ENCODE measurements at places on chromosomes 1 and 21. TPM values are rescaled to one million over a fixed set of nuclear protein-coding genes. Genes with fewer than 3 reads are reported as not detected.

The PEAR1 gene
- 6.9 TPM for total RNA-seq

The TMEM50B gene
- total RNA-seq: 25.6 TPM

The DAP3 gene
- 114 TPM for total RNA-seq

The CFHR1 gene
- 0.56 TPM for total RNA-seq

The PALMD gene
- total RNA-seq: 0.36 TPM

- H3K27ac ChIP-seq: no peak overlapping the region
- no peak overlapping the region for H3K4me3 ChIP-seq
- no peak for DNase-seq
- peaks cover 19% of the 10 kb centered on the region for H3K4me1 ChIP-seq
Measured at GRCh38 chr1:226636847-226637096, 88.2 kb downstream of the STUM start.

DNA sequence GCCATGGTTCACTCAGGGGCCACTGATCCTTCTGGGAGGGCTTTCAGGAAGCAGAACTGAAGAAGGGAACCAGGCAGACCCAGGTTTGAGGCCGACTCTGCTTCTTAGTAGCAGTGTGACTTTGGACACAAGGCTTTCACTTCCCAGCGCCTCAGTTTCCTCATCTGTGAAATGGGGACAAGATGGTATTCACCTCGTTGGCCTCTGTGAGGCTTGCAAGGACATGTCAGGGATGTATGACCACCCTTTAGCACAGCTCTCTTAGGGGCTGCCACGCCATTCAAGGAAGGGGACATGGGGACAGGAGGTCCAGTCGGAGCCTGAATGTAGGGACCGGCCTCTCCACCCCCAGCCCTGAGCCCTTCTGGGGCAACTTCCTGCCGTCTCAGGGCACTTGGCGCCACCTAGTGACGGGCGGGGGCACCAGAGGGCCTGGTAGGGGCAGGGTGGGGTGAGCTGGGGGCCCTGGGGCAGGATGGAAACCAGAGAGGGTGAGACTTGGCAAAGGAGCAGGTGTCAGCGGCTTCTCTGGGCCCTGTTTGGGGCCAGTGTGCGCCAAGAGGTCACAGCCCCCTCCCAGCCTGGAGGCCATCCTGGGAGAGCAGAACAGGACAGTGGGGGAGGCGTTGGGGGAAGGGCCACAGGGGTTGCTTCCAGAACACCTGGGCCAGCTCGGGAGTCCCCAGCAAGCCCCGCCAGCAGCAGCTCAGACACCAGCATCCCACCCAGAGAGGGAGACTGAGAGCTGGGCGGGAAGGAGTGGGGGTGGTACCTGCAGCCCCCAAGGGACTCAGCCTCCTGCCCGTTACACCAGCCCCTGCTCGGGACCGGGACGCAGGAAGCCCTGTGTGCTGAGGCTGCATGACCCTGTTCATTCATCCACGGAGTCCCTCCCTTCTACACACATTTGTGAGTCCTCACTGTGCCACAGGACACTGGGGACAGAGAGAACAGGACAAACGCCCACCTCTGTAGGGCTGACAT lies 102.5 kb upstream of the TARDBP start:
- H3K27me3 ChIP-seq: no peaks in the 10 kb centered on the region
- H3K27ac ChIP-seq: no peak overlapping the region
- peak; percentile 56 for DNase-seq
- no peak overlapping the region for H3K4me3 ChIP-seq

GRCh38 chr1:56788588-56788987 lies 30.6 kb downstream of the FYB2 start:
- H3K36me3 ChIP-seq: no peaks in the 10 kb centered on the region
- H3K4me3 ChIP-seq: no peak overlapping the region
- DNase-seq: no peak
- no peaks in the 10 kb centered on the region for H3K27me3 ChIP-seq

DNA sequence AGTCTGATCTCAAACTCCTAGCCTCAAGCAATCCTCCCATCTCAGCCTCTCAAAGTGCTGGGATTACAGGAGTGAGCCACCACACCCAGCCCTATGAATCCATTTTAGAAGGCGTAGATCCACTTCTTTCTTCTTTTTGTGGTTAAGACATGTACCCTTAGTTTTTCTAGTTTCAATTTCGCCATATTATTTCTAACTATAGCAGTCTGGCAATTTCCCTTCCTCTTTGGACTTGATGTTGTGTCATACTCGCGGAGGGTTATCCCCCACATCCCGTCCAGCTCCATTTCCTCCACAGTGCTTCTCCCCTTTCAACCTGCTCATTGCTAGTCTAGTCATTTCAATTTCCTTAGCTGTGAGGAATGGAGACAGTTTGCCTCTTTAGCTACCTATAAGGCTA lies 5.2 kb upstream of the LRRC8D start:
- no peaks in the 10 kb centered on the region for H3K36me3 ChIP-seq
- H3K4me1 ChIP-seq: peaks cover 10% of the 10 kb centered on the region
- DNase-seq: no peak
- H3K27me3 ChIP-seq: no peaks in the 10 kb centered on the region
- no peak overlapping the region for H3K4me3 ChIP-seq

- no peaks in the 10 kb centered on the region for H3K27me3 ChIP-seq
- no peaks in the 10 kb centered on the region for H3K36me3 ChIP-seq
- no peaks in the 10 kb centered on the region for H3K4me1 ChIP-seq
- H3K4me3 ChIP-seq: no peak overlapping the region
- no peak overlapping the region for H3K27ac ChIP-seq
- no peak for DNase-seq
Measured at GRCh38 chr1:41420860-41421259, 59.6 kb downstream of the FOXO6 start.

- H3K27ac ChIP-seq: no peak overlapping the region
- no peak overlapping the region for H3K4me3 ChIP-seq
- no peak for DNase-seq
- no peaks in the 10 kb centered on the region for H3K36me3 ChIP-seq
- peaks cover 11% of the 10 kb centered on the region for H3K27me3 ChIP-seq
Measured at GRCh38 chr1:2462819-2463218, 13.3 kb upstream of the PLCH2 start.

DNA sequence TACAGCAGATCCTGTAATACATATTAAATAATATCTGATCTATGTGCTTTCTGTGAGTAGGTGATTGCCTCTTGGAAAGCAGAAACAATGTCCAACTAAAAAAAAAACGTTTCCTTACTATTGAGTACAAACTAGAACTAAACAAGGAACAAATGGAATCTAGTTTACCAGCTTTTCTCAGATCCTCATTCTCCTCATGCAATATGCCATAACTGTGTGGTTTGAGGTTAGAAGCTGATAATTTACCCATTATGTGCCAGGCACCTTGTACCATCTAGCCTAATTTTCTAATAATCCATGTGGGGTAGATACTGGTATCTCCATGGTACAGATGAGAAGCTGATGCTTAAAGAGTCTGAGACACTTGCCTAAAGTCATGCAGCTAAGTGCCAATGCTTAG lies 154.7 kb downstream of the PTGER3 start:
- no peak overlapping the region for H3K4me3 ChIP-seq
- H3K27me3 ChIP-seq: peaks cover 19% of the 10 kb centered on the region
- H3K27ac ChIP-seq: no peak overlapping the region
- H3K36me3 ChIP-seq: no peaks in the 10 kb centered on the region
- H3K4me1 ChIP-seq: peaks cover 7% of the 10 kb centered on the region

DNA sequence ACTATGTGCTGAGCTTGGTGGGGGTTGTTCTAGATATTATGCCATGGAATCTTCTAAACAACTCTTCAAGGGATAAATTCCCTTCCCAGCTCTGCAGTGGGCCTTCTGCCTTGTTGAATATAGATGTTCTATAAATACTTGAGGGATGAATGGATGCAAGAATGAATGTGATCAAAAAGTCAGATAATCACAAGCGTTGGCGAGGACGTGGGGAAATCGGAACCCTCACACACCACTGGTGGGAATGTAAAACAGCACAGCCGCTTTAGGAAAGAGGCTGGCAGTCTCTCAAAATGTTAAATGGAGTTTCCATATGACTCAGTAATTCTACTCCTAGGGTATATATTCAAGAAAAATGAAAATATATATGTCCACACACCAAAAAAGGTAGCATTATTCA lies 19.0 kb downstream of the SDC3 start:
- H3K4me1 ChIP-seq: peaks cover 70% of the 10 kb centered on the region
- no peaks in the 10 kb centered on the region for H3K36me3 ChIP-seq
- no peak overlapping the region for H3K4me3 ChIP-seq
- DNase-seq: no peak

GRCh38 chr1:41464885-41465284 lies 19.6 kb downstream of the EDN2 start:
- H3K27me3 ChIP-seq: no peaks in the 10 kb centered on the region
- no peak for DNase-seq

DNA sequence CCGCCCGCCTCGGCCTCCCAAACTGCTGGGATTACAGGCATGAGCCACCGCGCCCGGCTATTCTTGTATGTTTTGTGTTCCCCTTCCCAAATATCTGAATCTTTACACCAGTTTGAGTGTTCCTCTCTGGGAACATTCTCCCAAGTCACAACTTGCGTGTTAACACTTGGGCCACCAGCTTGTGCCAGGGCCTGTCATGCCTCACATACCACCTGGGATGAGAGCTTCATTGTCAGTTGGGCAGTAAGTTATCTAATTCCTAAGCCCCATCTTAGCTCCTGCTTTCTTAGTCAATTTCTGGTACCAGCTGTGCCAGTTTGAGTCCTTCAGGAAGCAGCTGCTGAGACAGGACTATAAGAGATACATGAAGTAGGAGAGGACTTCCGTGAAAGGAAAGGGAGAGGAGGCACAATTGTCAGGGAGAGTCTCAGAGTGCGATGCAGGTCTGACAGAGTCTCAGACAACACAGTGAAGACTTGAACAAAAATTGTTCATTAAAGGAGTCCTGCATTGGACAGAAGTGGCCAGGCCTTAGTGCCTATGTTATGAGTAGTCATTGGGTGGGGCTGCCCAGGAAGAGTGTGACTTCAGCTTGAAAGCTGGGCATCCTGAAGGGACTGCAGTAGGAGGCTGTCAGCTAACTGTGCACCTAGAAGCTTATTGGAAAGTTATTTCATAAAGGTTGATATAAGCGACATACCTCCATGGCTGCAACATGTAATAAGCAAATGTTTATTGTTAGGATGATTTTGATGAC lies 17.3 kb downstream of the ZFYVE9 start:
- no peaks in the 10 kb centered on the region for H3K4me1 ChIP-seq
- no peak overlapping the region for H3K27ac ChIP-seq
- peaks cover 22% of the 10 kb centered on the region for H3K36me3 ChIP-seq
- no peak for DNase-seq
- H3K27me3 ChIP-seq: no peaks in the 10 kb centered on the region

DNA sequence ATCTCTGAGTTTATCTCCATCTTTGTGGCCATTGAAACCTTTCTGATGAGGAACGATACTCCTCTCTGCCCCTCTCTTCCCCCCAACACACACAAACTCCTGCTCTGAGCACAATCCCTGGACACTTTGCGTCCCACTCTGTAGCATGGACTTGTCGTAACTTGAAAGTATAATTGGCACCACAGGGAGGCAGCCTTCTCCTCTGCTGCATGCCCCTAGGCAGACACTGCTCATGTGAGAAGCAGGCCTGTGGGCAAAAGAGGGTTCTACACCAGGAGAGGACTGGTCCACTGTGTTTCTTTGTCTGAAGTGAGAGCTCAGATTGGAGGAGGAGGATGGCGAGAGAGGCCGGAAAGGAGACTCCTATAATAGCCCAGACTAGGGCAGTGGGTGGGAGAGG lies 3.8 kb upstream of the PARS2 start:
- H3K4me1 ChIP-seq: peaks cover 16% of the 10 kb centered on the region
- H3K27me3 ChIP-seq: peaks cover 14% of the 10 kb centered on the region
- H3K4me3 ChIP-seq: no peak overlapping the region
- DNase-seq: no peak

GRCh38 chr1:212062832-212063438 lies 27.4 kb downstream of the DTL start:
- H3K4me3 ChIP-seq: no peak overlapping the region
- no peak overlapping the region for H3K27ac ChIP-seq
- no peaks in the 10 kb centered on the region for H3K27me3 ChIP-seq
- no peaks in the 10 kb centered on the region for H3K4me1 ChIP-seq

GRCh38 chr1:168435439-168435838 lies 108.4 kb downstream of the XCL2 start:
- H3K4me1 ChIP-seq: peaks cover 10% of the 10 kb centered on the region
- H3K27me3 ChIP-seq: peaks cover 7% of the 10 kb centered on the region
- no peak for DNase-seq
- H3K27ac ChIP-seq: no peak overlapping the region
- H3K4me3 ChIP-seq: no peak overlapping the region
- no peaks in the 10 kb centered on the region for H3K36me3 ChIP-seq

- H3K27ac ChIP-seq: no peak overlapping the region
- H3K4me3 ChIP-seq: no peak overlapping the region
- DNase-seq: no peak
Measured at GRCh38 chr1:28306301-28306949, 22.4 kb upstream of the MED18 start.

DNA sequence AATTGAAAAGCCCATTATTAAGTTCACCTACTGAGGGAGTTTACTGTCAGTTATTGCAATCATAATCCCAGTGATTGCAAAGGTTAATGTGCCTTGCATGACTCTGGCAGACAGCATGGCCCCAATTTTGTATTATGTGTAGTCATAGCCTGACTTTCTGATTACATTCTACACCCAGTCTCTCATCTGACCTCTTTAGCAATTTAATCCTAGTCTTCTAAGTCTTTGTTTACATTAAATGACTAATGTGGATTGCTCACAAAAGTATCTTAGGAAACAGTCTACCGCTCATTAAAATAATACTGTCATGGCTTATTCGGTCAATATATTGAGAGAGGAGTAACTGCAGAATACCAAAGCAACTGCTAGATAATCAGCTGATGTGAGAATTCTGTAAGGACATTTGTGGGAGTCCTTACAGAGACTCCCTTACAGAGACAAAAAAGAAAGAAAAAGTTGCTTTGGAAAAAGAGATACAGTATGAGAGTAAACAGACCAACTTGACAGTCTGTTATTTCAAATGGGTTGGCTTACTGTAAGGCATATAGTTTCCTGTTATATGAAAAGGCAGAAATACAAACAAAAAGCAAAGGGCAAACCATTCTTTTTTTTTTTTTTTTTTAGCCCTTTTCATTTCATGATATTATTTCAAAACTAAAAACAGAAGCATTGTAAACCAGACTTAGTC lies 42.8 kb downstream of the SMG7 start:
- no peak for DNase-seq
- H3K27me3 ChIP-seq: no peaks in the 10 kb centered on the region
- H3K4me3 ChIP-seq: no peak overlapping the region
- H3K27ac ChIP-seq: no peak overlapping the region

GRCh38 chr1:202658769-202659168 lies 51.5 kb downstream of the SYT2 start:
- H3K4me1 ChIP-seq: no peaks in the 10 kb centered on the region
- H3K4me3 ChIP-seq: no peak overlapping the region
- peaks cover 79% of the 10 kb centered on the region for H3K27me3 ChIP-seq

GRCh38 chr1:223037845-223038244 lies 105.2 kb downstream of the TLR5 start:
- H3K27ac ChIP-seq: no peak overlapping the region
- peaks cover 4% of the 10 kb centered on the region for H3K4me1 ChIP-seq
- no peaks in the 10 kb centered on the region for H3K36me3 ChIP-seq
- no peak for DNase-seq
- no peak overlapping the region for H3K4me3 ChIP-seq

DNA sequence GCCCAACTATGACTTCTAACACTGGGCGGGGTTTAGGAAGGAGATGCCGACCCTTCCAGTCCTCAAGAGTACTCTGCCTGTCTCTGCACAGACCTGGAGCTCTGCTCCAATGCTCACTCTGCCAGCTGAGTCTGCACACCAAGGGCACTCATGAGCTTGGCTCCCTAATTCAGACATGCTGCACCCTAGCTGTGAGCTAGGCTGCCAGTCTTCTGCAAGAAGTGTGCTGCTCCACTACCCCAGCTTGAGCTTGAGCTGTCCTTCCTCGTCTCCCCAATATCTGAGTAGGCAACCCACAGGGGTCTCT lies 13.2 kb downstream of the TP53BP2 start:
- H3K36me3 ChIP-seq: peaks cover 4% of the 10 kb centered on the region
- no peak for DNase-seq
- no peak overlapping the region for H3K4me3 ChIP-seq
- H3K27me3 ChIP-seq: no peaks in the 10 kb centered on the region
